A549 treated with ZK216348 at 1 μM for 4 hours (cell line): ENCODE measurements at places on chromosomes 1 and 21. TPM values are rescaled to one million over a fixed set of nuclear protein-coding genes. Genes with fewer than 3 reads are reported as not detected.

Gene HJV
- not detected in 5 replicates for total RNA-seq

Gene RASSF5
- total RNA-seq: 0.87 to 1.6 TPM (median 0.95 TPM) in 5 replicates

Gene TACSTD2
- 0.10 TPM in 1 of 5 replicates, not detected in the others for total RNA-seq

Gene C1QB
- total RNA-seq: not detected in 5 replicates

Gene IRF6
- 0.05 to 0.18 TPM (median 0.17 TPM) in 5 replicates for total RNA-seq

Gene ADAMTS4
- total RNA-seq: 0.02 TPM in 1 of 5 replicates, not detected in the others

Gene REN
- not detected in 5 replicates for total RNA-seq

Gene ZNF593OS
- not detected in 5 replicates for total RNA-seq

Gene HTR1D
- total RNA-seq: 12.6 to 18.2 TPM (median 15.3 TPM) in 5 replicates

Gene C8B
- total RNA-seq: not detected in 5 replicates

Gene TSPEAR
- total RNA-seq: not detected in 5 replicates

Gene AKIRIN1
- 34.9 to 52.6 TPM (median 43.4 TPM) in 5 replicates for total RNA-seq

Gene SYT14
- 0.12 to 0.13 TPM in 2 of 5 replicates, not detected in the others for total RNA-seq

Gene IGSF3
- total RNA-seq: 14.3 to 23.2 TPM (median 19.3 TPM) in 5 replicates

Gene CD101
- total RNA-seq: 0.24 to 0.58 TPM (median 0.47 TPM) in 5 replicates

Gene GCSAML
- total RNA-seq: not detected in 5 replicates

Gene MRPL24
- total RNA-seq: 183 to 215 TPM (median 187 TPM) in 5 replicates

Gene SLC2A1
- total RNA-seq: 91.3 to 124 TPM (median 112 TPM) in 5 replicates

Gene MPL
- 0.46 to 0.63 TPM in 2 of 5 replicates, not detected in the others for total RNA-seq

Gene RAD54L
- total RNA-seq: 7.8 to 12.9 TPM (median 10.9 TPM) in 5 replicates

Gene THEM5
- total RNA-seq: not detected in 5 replicates

Gene CYP4Z1
- total RNA-seq: not detected in 5 replicates
